GM13976 (cell line): ENCODE measurements at places on chromosomes 13 and 19.

DNA sequence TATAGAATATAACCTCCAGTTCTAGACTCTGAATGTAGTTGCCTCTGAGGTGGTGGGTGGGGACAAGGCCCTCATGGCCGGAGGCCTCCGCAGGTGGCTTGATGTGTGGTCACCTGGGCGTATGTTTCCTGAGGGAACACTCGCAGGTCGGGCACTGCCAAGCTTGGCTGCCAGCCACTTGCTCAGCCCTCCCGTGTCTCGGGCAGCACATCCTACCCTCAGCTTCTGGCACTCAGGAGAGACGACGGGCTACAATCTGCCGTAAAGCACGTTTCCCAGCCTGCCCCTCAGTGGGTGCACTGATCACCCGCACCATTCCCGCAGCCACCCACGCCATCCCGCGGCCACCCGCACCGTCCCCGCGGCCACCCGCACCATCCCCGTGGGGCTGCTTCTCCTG is 15.2 kb downstream of the THOP1 start:
- DNase-seq, result no peak

DNA sequence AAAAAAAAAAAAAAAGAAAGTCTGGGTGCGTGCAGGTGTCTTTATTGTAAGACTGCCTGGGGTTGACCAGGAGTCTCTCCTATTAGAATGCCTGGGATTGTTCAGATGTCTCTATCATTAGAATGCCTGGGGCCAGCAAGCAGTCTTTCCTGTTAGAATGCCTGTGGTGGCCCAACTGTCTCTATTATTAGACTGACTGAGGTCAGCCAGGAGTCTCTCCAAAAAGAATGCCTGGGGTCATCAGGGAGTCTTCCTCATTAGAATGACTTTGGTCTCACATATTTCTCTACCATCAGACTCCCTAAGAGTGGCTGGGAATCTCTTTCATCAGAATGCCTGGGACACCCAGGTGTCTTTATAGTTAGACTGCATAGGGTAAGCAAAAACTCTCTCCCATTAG is 1577.5 kb downstream of the UQCRFS1 start:
- no peak for DNase-seq

DNA sequence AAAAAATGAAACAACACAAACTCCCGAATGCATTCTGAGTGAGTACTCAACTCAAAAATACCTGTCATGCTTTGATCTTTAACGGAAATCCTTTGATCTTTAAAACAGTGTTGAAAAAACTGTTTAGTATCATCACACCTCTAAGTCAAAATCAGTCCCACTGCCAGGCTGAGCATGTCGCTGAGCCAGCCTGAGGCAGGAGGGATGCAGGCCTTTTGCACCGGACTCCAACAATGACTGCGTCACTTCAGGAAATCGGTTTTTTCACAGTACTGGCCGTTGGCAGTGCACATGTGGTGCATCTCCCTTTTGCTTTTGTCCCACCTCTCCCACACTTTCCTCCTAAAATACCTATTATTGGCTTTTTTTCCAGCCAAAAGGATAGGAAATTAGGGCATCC is 78.2 kb downstream of the SHISA2 start:
- no peak for DNase-seq

- DNase-seq, result no peak
Observed at GRCh38 chr13:98927951-98928927, 49.6 kb downstream of the DOCK9 start.

GRCh38 chr19:29445246-29445645 is 80.5 kb upstream of the VSTM2B start:
- no peak for DNase-seq

- no peak for DNase-seq
Observed at GRCh38 chr19:47848823-47849473, 10.1 kb upstream of the TPRX2 start.

DNA sequence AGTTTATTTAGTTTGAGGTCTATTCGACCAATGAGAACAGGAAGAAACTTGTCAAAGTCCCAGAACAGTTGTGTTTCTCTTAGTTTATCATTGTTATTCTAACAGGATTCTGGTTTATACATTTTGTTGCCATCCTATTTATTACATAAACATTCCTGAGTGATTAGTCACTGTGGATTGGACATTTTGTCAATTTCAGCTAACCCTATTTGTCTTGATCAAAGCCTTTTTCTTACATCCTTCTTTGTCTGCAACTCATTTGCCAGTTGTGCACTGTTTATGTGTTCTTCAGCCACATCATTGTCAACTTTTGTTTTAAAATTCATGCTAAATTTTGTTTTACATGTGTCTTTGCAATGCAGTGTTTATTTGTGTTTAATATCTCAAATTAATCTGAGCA is 886.0 kb upstream of the SLC10A2 start:
- no peak for DNase-seq
